ENCODE measurements at places on chromosomes 5 and 9.
A peak's percentile ranks its signal among the peaks of the same experiment; 100 is the strongest.

DNA sequence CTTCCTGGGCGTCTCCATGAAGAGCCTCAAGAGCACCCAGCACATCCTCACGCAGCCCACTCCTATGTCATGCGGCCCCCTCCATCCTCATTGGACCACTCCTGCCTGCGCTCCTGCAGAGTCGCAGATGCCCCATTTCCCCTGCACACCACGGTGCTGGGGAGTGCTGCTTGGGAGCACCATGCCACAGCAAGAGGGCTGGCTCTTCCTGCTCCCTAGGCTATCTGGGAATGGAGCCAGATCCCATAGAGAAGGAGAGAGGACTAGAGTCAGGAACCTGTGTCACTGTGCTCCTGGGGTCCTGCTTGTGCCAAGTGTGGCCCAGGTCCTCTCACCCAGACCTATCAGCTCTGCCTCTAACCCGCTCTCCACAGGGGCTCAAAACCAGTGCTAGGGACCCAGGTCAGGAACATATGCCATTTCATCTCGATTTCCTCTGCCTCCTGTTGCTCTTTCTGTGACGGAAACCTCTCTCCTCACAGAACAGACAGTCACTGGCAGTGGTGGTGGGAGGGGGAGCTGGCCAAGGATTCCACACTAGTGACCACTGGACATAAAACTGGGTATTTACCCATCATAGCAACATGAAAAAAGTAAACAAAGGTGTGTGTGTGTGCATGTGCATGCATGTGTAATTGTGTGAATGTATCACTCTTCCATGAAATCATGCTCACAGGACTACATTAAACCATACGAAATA lies 178.4 kb downstream of the TTLL11 start:
- no peak for DNase-seq

DNA sequence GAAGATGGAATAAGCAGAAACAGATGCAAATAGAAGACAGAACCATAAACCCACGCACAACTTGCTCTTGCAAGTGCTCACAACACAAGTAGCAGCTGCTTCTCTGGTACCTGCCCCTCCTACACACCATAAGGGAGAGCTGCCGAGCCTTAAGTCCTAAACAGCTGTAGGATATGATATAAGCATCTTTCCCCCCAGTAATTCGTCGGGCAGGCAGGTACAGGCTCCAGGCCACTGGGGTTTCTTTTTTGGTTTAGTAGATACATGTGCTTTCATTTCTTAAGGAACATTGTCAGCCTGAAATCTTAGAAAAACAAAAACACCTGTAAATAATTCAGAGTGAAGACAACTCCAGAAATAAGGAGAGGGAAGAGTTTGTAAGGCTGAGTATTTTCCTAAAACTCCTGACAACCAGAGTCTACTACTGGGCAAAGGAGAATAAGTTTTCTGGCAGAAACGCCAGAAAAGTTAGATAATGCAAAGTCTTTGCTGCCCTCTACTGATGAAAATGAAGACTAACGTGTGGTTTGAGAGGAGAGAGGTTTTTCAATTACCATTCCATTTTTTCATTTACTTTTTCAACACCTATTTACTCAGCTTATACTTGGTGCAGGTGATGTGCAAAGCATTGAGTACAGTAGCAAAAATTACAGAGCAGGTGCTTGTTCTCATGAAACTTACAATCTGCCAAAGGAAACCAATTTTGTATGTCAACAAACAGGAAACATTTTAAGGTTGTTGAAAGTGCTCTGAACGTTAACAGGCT lies 20.1 kb upstream of the TCERG1 start:
- peak; percentile 86 for DNase-seq

DNA sequence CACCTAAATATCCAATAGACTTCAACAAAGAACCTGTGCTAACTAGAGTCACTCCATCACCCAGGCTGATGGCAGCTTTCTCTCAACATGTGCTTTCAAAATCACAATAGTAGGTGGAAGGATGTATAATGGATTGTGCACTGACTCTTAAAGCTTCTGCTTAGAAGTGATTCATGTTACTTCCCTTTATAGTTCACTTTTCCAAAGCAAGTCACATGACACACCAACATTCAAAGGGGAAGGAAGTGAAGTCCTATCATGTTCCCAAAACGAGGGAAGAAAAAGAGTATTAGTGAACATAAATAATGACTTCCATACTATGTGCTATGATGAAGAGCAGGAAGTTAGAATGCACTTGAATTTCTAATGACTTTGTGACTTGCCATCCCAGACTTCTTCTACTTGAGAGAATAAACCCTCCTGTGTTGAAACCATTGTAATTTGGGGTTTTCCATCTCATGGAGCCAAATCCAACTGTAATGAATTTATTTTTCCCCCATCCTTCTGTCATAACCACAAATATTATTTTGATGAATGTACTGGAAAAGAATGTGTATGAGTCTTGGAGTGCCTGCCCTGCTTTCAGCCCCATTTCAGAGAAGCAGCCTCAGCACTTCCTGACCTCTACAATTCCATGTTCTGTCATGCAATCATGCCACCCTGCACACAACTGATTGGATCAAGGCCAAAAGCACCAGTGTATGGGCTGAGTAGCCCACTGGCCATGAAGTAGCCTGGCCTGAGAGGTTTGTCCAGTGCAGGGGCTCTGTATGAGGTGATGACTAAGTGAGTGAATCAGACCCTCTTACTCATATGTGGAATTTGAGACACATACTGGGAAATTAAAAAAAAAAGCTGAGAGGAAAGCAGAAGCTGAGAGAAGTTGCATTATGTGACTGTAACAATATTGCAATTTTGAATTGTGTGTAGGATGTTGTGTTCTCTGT lies 525.9 kb upstream of the CLINT1 start:
- DNase-seq, result peak; percentile 91

DNA sequence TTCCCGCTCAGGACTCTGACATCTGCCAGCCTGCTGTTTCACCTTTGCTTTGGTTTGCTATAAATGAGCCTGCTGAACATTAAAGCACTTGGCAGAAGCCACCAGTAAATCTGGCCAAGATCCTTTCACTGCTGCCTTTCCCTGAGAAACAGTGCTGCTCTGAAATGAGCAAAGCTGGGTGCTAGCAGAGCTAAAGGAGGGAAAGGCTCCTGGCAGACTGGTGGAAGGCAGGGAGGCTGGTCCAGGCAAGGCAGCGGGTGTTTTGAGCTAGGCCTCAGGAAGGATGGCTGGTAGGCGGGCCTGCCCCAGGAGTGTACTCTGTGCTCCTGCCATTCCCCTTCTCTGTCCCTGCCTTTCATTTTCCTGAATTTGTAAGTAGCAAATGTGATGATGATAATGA lies 52.5 kb upstream of the PTGS1 start:
- no peak for DNase-seq

DNA sequence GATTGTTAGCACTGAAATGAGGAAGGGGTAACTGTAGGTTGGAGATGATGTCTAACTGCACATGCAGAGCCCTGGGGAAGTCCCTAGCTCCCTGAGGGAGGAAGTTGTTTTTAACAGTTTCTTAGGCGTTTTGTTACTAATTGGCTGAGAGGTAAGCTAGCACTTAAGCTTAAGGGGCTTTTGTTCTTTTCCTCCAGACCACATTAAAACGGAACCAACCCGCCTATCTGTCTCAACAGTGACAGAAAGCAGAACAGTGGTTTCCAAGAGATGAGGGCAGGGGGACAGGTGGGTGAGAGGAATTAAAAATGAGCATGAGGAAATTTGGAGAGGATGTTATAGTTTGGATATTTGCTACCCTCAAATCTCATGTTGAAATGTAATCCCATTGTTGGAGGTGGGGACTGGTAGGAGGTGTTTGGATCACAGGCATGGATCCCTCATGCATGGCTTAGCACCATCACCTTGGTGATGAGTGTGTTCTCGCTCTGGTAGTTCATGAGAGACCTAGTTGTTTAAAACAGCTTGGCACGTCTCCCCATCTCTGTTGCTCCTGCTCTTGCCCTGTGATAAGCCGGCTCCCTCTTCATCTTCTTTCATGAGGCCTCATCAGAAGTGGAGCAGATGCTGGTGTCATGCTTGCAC lies 38.9 kb downstream of the LYRM7 start:
- no peak for DNase-seq

All from adipocyte (in vitro differentiated cells).